Stimulated activated CD8-positive, alpha-beta memory T cell treated with anti-CD3 and anti-CD28 coated beads, Interleukin-15, amount 100 ng/mL, for 4 hours (primary cell): ENCODE measurements at places on chromosomes 1 and 21.

- DNase-seq = no peak
Observed at GRCh38 chr1:157380523-157380922, 171.8 kb downstream of the FCRL5 start.

DNA sequence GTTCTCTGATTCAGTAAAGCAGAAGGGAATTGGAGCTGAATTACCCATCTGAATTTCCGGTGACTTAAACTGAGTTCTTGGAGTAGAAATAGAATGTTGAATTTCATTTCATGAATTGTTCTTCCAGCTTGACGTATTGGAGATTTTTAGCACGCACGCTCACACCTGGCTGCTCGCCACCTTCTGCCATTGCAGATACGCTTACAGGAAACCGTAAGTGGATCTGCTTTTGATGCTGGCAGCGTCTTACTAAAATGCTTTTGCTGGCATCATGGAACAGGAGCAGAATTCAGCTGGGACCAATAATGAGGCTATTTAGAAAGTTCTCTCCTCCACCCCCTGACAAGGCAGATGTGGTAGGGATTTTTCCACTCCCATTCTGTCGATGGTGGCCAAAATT is 17.7 kb upstream of the ELAVL4 start:
- no peak for DNase-seq

DNA sequence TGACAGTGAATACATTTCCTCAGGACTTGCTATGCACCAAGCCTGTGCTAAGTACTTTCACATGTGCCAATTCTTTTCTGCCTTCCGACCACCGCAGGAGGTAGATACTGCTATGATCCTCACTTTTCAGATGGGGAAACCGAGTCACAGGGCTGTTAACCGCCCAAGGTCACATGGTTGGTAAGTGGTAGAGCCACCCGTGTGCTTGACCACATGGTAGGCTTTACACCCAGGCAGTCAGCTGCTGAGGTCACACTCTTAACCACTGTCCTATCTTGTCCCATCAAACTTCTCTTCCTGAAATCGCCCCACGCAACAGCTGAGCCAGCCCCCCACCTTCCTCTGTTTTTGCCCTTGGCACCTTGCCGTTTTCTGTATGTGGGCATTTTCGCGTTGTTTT is 31.0 kb upstream of the SDHB start:
- no peak for DNase-seq

DNA sequence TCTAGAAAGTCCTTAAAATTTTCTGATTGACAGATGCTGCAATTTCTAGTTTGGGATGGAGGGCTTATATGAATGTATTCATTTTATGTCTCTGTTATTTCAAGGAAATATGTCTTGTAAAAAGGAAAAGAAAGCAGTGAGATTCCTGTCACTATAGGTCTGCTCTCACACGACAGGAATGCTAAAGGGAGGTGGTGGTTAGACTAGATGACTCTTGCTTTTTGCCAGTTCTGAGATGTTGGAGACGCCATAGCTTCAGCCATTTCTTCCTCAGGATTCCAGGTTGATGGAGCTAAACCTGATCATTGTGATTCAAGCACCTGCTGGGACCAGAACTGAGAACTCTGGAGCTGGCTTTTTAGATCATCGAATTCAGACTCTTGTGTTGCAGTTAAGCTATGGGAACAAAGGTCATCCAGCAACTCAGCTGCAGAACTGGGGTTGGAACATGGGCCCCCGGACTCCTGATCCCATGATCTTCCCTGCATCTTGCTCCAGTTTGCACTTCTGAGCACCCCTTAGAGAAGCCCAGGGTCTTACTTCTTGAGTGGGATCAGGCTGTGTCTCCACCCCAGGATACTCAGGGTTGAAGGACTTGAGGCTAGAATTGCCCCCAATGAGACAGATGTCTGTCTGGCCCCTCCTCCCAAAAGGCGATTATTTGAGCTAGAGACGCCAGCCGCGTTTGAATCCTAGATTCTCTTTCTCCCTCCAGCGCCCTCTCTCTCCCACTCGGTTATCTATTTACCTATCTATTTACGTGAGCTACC is 46.7 kb upstream of the FOXO6 start:
- no peak for DNase-seq

DNA sequence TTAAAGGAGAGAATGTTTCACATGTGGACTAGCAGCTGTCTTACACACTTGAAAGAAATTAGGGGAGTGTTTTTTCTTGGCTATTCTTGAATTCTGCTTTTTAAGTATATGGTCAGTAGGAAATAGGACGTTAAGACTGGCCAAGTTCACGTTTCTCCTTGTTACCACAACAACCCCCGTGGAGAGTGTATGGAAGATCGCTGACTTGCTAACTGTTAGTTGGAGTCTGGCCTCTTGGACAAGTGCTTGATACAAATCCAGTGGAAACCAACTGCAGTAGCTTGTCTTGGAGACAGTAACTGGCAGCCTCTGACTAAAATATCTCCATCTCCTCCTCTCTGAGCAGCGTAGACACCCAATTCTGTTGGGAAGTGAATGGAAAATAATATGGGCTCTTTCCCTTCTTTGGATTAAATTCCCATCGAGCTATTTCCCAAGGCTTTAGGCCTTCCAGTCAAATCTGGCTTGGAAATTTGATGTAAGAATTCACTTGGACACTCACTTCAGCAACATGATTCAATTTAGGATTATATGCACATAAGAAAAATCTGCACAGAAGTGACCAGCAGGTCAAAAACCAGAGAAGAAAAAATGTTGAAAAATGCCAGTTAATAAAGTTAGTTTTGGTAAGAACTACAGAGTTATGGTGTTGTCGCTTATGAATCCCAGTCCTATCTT is 3.6 kb upstream of the NFIA start:
- no peak for DNase-seq

GRCh38 chr1:3276341-3276800 is 178.1 kb upstream of the ARHGEF16 start:
- no peak for DNase-seq

- DNase-seq = no peak
Observed at GRCh38 chr1:231159963-231160761, 1.7 kb upstream of the TRIM67 start.

- DNase-seq = no peak
Observed at GRCh38 chr1:178119628-178120027, 25.7 kb downstream of the RASAL2 start.

- DNase-seq = no peak
Observed at GRCh38 chr1:36560177-36560576, 77.5 kb upstream of the CSF3R start.

DNA sequence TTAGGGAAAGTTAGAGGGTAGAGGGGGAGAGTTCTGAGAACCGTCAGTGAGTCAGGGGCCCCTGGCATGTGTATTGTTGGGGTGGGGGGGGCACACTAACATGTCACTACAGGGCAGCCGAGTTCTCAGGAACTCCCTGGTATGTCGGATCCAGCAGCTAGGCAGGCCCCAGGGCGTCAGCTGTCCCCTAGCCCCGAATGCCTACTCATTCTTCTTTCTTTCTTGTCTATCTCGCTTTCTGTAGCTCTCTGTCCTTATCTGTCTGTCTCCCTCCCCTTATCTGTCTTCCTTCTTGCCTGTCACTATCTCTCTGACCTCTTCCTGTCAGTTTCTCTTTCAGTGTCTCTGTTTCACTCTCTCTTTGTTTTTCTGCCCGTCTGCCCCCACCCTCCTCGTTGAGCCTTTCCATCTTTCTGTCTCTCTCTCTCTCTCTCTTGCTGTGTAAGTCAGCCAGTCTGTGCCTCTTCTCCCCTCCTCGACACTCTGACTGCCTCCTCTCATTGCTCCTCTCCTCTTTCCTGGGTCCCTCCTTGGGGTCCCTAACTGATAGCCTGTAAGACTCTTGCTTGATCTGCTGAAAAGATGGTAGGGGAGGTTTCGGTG is 2.4 kb downstream of the NTRK1 start:
- DNase-seq = no peak

GRCh38 chr21:43879348-43880110 is 14.5 kb downstream of the AGPAT3 start:
- no peak for DNase-seq

- DNase-seq = no peak
Observed at GRCh38 chr1:91900562-91900961, 14.6 kb upstream of the TGFBR3 start.

DNA sequence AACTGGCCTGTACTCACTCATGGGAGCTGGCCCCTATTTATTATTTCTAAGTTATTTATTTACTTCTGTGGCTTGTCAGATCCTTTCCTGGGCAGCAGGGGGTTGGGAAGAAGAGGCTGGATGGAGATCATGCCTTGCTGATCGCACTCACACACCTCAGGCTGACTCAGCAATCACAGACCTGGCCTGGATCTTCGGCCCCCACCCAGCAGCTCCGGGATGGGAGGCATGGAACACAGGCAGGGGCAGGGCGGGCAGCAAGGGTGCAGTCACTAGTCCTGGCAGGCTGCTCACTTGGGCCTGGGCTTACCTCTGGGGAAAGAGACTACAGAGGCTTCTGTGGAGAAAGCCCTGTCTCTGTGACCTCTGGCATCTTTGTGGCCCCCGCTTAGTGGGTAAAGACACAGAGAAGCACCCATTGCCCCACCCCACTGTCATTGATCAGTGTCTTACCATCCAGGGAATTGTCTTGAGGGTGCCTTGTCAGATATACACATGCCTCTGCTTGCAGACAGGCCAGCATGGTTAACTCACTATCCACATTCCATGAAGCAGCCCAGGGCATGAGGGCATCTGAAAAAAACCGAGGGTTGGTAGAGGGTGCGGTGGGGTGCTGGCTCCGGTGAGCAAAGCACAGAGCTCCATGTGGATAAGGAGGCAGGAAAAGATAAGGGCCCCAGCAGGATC is 3.7 kb downstream of the ARTN start:
- DNase-seq = no peak

DNA sequence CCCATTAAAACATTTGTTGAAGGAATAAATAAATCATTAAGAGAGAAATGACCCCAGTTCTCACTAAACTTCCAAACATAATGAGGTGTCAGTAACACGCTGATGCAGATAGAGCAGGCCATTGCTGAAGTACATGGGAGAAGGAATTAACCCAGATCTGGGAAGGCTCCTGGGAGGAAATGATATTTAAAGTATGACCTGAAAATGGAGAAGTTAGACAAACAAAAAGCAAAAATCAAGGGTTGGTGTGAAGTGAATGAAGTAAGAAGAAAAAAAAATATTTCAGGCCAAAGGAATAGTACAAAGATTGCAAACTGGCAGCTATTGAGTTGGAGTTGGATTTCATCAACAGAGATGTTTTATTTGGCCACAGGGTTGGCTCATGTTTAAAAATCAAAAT is 71.4 kb downstream of the RGS2 start:
- DNase-seq = no peak

DNA sequence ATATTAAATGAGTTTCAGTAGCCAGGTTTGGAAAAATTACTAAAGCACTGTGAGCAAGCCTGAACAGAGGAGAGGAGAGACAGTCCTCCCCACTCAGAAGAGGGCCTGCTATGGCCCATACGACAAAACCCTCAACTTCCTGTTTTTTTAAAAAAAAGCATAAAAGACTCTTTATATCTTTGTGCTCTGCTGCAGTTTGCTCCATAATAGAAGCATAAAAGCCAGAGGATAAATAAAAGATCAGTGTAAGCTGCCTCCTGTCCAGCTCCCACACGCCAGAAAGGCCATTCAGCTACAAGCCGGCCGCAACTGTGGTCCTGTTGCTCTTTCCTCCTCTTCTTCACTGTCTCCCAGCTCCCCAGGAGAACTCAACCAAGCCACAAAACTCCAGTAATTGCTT is 37.8 kb downstream of the NID1 start:
- no peak for DNase-seq

GRCh38 chr21:42031816-42032215 is 21.7 kb upstream of the ZBTB21 start:
- no peak for DNase-seq

GRCh38 chr1:93997756-93998155 is 88.5 kb upstream of the GCLM start:
- no peak for DNase-seq

GRCh38 chr1:226739696-226740065 is 599 bp upstream of the ITPKB start:
- no peak for DNase-seq

- no peak for DNase-seq
Observed at GRCh38 chr1:216248628-216249027, 174.6 kb downstream of the USH2A start.

DNA sequence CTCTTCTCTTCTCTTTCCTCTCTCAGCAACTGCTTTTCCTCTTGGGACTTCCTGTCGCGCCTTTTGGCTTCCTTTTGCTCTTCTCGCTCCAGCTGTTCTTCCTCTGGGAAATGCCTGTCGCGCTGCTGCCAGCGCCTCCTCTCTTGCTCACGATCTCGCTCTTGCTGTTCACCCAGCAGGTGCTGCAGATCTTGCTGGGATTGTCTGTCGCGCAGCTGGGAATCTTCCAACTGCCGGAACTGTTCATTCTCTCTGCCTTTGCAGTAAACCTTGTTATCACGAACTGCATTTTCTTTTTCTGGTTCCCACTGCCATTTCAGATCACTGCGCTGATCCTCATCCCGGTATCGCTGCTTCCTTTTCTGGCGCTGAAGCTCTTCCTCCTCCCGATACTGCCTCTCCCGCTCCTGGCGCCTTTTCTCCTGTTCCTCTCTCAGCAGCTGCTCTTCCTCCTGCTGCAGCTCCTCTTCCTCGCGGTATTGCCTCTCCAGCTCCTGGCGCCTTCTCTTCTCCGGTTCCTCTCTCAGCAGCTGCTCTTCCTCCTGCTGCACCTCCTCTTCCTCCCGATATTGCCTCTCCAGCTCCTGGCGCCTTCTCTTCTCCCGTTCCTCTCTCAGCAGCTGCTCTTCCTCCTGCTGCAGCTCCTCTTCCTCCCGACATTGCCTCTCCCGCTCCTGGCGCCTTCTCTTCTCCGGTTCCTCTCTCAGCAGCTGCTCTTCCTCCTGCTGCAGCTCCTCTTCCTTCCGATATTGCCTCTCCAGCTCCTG is 5.8 kb downstream of the TCHH start:
- no peak for DNase-seq

DNA sequence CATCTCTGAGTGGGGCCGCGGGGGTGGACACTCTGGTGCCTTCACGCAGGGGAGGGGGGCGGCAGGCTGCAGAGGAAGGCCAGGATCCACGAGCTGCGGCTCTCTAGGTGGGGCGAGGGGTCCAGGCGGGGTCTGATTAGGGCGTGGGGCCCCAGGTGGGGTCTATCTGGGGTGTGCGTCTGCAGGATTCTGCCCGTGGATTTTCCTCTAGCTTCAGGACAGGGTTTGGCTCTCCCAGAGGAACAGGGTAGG is 6.3 kb downstream of the JMJD4 start:
- DNase-seq = no peak

DNA sequence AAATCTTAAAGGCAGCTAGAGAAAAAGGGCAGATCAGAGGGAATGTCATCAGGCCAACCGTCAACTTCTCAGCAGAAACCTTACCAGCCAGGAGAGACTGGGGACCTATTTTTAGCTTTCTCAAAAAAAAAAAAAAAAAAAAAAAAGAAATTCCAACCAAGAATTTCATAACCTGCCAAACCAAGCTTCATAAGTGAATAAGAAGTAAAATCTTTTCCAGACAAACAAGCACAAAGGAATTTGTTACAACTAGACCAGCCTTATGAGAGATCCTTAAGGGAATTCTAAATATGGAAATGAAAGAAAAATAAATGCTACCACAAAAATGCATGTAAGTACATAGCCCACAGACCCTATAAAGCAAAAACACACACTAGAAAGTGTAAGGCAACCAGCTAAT is 267.7 kb downstream of the AKT3 start:
- DNase-seq = no peak

GRCh38 chr1:153795330-153795837 is 20.2 kb downstream of the SLC27A3 start:
- no peak for DNase-seq

- peak; percentile 11 for DNase-seq
Observed at GRCh38 chr21:37367703-37368540, 1.3 kb downstream of the DYRK1A start.

GRCh38 chr1:192311281-192311680 is 5.5 kb upstream of the RGS21 start:
- DNase-seq = no peak

- DNase-seq = no peak
Observed at GRCh38 chr1:23801338-23801748, 789 bp upstream of the GALE start.
